ENCODE measurements at places on chromosomes 3 and 15.

GRCh38 chr3:51358981-51359380 lies 26.1 kb upstream of the MANF start:
- no peak for DNase-seq

DNA sequence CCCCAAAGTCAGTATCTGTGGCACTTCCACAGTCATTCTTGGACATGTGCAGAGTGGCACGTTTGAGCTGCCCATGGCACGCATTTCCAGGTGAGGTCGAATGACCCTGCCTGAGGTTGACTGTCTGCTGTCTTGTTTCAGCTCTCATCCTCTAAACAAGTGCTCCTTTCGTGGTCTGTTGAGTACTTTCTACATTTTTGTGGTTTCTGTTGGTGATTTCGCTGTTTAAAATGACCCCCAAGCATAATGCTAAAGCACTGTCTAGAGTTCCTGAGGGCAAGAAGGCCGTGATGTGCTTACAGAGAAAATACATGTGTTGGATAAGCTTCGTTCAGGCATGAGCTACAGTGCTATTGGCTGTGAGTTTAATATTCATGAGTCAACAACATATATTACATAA lies 40.0 kb upstream of the SAMMSON start:
- DNase-seq = no peak

DNA sequence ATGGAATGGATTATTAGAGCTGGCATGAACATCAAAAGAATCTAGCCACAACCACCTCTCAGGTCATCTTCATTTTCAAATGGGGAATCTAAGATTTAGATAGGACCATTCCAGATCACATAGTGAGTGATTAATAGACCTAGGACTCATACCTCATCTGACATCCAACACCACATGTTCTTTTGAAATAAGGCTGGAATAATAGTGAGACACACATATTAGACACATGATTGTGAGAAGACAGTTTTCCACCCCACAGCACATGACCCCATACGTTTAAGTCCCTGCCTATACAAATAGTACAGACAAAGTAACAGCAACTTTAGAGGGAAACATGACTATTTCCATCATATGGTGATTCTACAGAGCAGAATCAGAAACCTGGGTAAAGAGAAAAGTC lies 344.7 kb upstream of the TPRG1 start:
- no peak for DNase-seq

DNA sequence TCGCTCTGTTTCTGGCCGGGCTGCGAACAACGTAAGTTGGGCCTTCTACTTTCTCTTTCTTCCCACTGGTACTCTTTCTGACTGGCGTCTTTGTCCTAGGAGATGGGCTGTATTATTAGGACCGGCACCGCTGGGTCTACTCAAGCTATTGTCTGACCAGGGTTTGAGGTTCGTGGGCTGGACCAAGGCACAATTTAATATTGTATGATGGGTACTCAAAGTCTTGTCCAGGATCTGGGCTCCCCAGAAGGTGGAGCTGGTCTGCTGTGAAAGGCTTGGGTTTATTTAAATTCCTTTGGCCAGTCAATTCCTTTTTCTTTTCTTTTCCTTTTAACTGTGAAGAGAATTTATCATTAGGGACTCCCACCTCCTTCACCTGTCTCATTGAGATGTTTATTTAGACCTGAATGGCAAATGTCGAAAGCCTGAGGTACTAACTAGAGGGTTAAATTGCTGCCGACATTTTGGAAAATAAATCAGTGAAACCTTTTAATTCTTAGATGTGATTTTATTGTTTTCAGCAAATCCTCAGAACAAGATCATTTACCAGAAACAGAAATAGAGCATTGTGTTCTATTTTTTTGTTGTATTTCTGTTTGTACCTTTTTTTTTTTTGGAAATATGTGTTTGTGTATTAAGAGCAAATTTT lies 410 bp downstream of the LRRC49 start:
- no peak for DNase-seq

DNA sequence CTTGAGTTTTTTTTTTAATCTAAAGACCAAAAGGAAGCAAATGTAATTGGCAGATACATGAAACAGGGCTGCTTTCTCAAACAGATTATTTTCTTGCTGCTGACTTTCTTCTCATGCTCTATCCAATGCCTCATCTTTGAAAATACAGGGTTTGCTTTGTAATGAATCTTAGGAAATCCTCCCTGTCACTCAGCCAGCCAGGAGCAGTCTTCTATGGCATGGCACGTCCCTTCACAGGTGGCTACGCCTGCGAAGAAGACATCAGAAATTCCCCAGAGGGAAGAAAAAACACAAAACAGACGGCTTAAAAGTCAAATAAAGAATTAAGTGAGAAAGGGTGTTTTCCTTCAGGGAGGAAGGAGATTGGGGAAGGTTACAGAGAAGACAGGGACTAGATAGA lies 242.5 kb downstream of the IGSF11 start:
- DNase-seq = no peak

- no peak for DNase-seq
These were observed 782.9 kb upstream of the GOLIM4 start for GRCh38 chr3:168878655-168879054.

DNA sequence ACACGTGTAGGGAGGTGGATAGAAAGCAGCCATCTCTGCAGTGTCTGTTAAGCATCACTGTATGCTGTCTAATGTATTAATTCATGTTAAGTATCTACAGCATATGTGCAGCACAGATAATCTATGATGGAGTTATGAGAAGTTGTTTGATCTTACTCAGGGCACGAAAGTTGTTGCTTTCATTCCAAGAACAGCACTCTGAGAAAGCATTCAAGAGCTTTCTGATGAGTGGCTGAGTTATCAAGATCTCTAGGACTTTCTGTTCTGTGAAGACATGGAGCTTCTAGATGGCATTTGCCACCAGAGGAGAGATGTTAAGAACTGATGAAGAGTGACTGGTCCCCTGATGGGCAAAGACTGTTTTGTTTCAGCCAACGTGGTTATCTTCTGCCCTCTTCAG lies 22.6 kb upstream of the TPRG1 start:
- no peak for DNase-seq

GRCh38 chr15:27028858-27029477 lies 58.0 kb downstream of the GABRG3 start:
- DNase-seq = no peak

DNA sequence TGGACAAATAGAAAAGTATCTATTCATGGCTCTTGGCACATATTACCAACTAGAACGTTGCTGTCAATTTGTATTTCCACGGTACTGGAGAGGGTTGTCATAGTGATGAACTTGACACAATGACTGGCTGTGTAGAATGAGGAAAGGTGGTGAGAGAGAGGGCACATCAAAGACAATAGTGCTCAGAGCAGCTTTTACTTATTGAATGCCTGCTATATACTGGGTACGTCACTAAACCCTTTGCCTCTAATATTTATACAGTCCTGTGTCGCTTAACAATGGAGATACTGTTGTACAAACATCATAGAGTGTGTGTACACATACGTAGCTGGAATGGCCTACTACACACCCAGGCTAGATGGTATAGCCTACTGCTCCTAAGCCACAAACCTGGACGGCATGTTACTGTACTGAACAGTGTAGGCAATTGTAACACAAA lies 8.3 kb downstream of the TMPRSS7 start:
- no peak for DNase-seq

DNA sequence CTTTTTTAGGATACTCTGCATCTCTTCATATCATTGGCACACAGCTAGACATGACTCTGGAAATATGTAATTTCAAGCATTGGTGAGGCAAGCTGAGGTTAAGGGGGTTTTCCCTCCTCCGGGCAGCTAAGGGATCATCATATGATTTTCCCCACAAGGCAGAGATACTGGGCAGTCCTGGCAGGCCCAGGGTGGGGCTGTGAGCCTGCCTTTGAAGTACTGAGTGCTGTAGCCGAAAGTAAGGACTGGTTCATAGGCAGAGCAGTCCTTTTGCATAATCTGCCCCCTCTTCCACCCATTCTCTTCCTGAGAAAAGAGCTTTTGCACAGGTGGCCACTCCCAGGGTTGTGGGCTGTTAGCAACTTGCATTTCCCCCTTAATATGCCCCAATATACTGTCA lies 168.8 kb upstream of the MANF start:
- DNase-seq = no peak

DNA sequence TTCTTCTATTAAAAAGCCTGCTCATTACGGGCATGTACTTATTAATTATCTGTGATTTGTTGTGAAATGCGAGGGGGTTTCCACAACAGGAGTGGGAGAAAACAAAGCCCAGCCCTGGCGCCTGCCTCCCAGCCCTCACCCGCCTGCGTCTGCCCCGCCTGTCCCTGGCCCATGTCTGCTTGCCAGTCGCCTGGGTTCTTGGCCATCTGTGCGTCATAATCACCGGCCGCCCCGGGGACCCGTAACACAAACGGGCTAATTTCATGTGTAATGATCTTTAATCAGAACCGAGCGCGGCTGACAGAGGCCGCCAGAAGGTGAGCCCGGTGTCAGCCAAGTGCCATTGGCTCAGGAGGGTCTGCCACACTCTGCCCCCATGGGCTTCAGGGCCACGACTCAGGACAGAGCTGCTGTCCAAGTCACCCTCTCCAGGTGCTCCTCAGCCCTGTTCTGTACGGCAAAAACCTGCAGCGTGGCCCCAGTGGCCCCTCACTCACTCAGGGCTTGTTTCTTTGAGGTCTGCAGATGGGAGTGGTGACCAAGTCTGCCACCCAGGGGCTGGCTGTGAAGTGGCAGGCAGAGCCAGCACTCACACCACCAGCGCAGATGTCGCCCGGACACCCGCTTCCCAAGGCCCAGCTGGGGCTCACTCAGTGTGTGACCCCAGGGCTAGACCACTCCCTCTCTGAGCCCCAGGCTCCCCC lies 28.8 kb upstream of the TMEM115 start:
- DNase-seq = no peak

DNA sequence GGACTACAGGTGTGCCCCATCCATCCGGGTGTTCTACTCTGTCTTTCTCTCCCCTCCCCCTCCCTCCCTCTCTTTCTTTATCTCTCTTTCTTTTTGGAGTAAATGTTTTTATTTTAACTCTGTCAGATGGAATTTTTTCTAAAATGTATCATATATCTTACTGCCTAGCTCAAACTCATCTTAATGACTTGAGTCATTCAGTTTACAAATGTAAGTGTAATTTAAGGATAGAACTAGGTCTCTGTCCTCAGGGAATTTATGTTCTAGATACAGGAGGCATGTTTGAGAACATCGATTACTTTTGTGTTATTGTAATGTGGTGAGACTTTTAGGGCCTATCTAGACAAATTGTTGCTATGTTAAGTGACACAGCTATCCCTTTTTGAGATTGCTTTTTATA lies 3.5 kb downstream of the TBC1D23 start:
- DNase-seq = no peak

- DNase-seq = no peak
These were observed 25.6 kb downstream of the TIGIT start for GRCh38 chr3:114319453-114319852.

GRCh38 chr3:58160399-58160798 lies 50.4 kb downstream of the DNASE1L3 start:
- DNase-seq = no peak

DNA sequence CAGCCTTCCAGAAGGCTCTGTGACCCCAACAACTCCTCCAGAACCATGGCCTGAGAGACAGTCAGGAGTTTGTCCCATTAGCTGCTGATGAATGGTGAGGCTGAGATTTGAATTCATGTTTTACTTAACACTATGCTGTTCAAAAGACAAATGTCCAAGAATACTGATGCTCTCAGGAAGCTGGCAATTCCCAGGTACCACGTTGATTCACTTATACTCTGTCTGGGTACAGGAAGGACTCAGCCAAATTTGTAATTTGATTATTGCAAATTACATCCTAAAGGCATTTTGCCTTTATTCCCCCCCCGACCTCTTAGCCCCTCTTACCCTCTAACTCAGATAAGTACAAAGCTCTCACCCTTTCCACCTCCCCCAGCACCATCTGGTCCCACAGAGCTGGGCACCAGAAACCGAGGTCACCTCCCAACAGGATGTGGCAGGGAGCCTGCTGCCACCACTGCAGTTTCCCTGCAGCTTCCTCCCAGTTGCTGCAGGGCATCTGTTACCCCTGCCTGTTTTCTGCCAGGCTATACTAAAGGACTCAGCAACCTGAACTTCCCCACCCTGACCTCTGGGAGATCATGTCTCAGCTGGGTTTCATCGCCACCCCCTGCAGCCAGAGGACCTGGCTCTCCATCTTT lies 33.6 kb downstream of the EAF1 start:
- DNase-seq = no peak

DNA sequence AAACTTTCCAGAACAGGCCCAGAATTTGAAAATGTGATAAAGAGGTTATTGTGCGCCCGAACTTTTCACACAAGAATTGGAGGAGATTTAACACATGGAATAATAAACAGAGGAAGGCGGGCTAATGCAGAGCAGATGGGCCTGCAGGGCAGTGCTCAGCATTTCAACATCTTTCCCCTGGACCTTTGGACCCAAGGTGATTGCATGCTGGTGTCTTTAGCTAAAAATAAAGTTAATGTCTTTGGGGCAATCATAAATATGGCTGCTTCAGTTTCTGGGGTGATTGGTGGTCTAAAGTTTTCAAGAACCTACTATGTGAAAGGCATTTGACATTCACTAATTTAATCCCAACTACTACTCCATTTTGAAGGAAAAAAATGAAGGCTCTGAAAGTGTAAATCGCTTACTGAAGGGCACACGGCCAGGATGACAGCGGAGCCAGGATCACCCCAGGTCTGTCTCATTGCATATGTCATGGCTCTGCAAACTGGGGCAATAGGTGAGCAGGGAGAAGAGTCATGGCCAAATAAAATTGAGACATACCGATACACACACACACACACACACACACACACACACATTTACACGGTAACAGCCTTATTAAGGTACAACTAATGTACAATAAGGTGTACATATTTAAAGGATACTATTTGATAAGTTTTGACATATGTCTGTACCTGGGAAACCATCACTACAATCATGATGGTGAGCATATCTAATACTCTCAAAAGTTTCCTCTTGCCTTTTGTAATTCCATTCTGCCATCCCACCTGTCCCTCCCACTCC lies 243.1 kb upstream of the LRRFIP2 start:
- no peak for DNase-seq

DNA sequence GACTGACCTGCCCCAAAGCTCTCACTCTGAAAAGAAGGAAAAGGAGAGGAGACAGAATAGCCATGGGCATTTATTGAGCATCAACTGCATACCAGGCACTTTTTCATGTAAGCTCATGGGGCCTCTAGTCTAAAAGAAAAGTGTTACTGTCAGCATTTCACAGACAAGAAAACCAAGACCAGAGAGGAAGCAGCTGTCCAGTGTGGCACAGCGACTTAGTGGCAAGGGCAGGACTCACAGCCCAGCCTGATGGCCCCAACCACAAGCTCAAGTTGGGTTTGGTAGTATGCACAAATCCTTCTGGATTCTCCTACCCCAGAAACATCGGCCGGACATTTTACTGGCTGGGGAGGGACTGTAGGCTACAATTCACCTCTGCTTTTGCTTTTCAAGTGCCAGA lies 5.8 kb downstream of the EFCC1 start:
- no peak for DNase-seq

GRCh38 chr3:179182902-179183301 lies 34.7 kb downstream of the PIK3CA start:
- DNase-seq = no peak

GRCh38 chr3:74410276-74410941 lies 204.1 kb downstream of the CNTN3 start:
- DNase-seq = no peak

Measured in stimulated activated CD4-positive, alpha-beta T cell treated with anti-CD3 and anti-CD28 coated beads, Interleukin-12 subunit alpha, Interleukin-12 subunit beta, amount 100 ng/mL, for 48 hours (primary cell).